ENCODE measurements at places on chromosomes 2 and 18.
A peak's percentile ranks its signal among the peaks of the same experiment; 100 is the strongest.

GRCh38 chr2:45889053-45889452, 237.6 kb downstream of the PRKCE start:
- DNase-seq: no peak

- DNase-seq: no peak
These were observed 485.3 kb downstream of the CBLN2 start for GRCh38 chr18:72058851-72059250.

DNA sequence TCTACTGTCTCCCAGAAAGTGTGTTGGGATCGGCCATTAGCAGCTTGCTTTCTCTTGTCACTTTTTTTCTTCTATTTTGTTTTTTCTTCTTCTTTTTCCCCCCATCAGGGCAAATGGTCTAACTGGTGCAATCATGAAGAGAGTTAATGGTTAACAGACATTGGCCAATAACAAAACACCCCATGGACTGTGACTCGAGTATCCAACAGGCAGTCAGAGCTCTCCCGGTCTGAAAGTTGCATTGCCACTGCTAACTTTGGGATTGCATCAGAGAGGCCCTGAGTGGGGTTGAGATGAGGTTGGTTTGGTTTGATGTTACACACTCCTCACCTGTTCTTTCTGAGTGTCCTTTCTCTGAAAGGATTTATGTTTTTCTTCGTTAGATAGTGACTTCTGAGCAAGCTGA, 12.9 kb upstream of the SNORC start:
- DNase-seq: no peak

DNA sequence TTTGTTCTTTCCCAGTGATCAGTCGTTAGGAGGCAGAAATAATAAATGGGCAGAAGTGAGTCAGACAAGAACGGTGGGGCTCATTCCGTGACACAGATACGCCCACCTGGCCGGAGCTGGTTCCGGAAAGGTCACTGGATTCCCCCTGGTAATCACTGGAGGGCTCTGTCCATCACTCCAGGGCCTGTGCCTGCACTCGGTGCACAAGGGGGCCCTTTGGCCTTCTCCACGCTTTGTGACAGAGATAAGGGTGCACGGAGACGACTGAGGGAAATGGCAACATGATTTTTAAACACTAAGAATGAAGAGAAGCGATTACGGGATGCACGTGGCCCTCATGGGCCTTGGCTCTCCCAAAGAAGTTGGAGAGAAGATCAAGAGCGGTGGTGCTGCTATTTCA, 84.4 kb downstream of the PTGR3 start:
- DNase-seq: no peak

- no peak for DNase-seq
These were observed 14.0 kb downstream of the ALPG start for GRCh38 chr2:232420463-232421188.

DNA sequence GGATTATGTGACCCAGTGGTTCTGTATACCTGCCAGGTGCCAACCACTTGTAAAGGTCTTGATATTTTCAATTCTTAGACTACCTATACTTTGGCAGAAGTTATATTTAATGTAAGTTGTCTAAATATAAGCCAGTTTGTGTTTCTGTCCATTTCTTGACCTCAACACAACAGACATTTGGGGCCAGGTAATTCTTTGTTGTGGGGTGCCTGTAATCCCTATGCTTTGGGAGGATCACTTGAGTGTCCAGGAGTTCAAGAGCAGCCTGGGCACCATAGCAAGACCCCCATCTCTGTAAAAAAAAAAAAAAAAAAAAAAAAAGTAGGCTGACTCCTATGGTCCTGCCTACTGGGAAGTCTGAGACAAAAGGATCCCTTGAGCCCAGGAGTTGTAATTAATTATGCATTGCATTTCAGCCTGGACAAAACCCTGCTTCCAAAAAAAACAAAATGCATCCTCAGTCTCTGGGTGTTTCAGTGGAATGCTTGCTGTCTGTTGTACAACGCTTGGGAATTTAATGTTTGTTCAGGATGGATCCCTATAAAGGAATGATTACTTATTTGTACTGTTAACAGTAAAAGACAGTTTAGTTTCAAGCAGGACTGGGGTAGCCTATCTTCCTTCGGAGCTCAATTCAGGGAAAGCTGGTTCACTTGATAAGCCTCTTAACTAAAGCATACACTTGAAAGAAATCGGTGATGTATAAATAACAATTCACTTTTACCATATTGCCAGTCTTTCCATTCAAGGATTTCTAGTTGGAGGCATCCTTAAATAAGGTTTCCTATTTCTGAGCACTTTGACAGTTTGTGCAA, 3.4 kb downstream of the RPS27A start:
- no peak for DNase-seq

GRCh38 chr2:48235076-48235475, 294.9 kb upstream of the STON1 start:
- DNase-seq: no peak

GRCh38 chr2:39515273-39515896, 78.3 kb upstream of the MAP4K3 start:
- DNase-seq: no peak

DNA sequence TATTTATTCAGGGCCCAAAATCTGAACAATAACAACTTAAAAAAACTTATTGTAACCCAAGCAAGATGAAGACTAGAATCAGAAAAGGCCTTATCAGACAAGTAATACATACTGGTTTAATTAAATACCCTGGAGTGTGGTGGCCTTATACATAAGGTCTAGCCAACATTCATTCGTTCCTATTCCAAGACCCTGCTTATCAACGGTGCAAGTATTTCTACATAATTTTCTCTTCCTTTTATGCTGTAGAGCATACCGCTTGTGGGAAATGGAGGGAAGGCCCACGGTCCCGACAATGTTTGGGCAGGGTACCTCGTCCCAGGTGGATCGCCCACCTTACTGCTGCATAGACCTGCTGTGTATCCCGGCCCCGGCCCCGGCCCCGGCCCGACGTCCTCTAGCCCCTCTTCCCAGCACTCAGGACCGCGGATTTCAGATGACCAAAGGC, 708 bp downstream of the ZNF24 start:
- no peak for DNase-seq

DNA sequence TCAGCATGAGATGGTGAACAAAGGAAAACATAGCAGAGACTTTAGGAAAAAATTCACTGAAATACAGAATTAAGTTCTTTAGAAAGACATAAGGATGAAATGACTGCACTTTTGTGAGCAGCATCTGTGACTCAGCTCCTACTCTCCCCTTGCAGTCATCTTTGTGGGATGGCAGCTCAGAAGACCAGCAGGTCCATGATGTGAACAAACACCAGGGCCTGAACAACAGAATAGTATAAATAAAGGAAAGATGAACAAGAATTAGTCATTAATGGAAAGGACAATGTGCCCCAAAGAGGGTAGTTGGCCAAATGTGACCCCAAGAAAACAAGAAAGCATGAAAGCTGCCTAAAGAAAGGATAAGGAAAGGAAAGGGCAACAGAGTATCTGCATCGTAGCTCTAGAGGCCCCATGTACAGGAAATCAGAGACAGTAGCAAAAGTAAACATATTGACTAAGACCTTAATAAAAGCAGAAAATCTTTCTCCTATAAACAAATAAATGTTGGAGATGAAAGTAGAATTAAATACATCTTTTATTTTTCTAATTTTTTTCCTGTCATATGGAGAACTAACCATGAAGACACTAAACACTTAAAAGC, 318.0 kb downstream of the ZEB2 start:
- no peak for DNase-seq

GRCh38 chr2:180849851-180850250, 130.6 kb upstream of the UBE2E3 start:
- no peak for DNase-seq

DNA sequence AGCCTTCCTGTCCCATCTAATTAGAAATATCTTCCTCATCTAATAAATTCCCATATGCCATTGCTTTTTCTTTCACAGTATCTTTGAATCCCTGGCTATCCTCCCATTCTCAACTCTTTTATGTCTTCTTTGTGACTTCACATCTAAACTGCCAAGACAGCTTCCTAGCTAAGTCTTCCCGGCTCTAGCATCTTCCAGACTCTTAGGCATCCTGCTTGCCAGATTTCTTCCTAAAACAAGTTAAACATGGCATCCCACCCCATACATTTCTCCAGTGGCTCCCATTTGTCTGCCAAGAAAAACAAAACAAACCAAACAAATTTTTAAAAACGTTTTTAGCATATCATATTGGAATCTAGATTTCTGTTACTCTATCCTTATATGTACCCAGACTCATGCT, 751.9 kb downstream of the MBD2 start:
- DNase-seq: no peak

DNA sequence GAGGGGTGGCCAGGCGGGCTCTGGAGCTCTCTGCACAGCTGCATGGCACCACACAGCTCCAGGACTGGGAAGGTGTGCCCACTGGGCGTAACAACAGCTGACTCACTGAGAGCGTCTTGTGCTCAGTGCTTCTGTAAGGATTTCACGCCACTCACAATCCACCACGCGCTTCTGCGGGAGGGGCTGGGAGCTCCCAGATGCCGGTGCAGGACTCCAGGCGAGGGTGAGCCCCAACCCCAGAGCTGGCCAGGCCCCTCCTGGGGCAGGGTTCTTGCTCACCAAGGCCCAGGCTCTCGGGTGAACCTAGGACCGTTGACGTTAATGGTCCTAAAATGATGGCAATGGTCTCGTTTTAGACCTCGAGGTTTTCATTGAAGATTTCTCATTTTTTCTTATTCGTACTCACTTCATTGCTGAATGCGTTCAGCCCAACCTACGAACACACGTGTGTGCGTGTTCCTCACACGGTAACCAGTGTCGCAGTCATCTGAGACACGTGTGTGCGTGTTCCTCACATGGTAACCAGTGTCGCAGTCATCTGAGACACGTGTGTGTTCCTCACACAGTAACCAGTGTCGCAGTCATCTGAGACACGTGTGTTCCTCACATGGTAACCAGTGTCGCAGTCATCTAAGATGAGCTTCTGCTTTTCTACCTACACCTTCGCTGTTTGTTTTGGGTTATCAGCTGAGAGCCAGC, 38.4 kb upstream of the ZNF236 start:
- no peak for DNase-seq

- DNase-seq: no peak
These were observed 589.5 kb upstream of the NXPH2 start for GRCh38 chr2:139369423-139370409.

GRCh38 chr2:25042321-25043240, 705 bp downstream of the EFR3B start:
- DNase-seq: no peak

- no peak for DNase-seq
These were observed 13.1 kb downstream of the CFLAR start for GRCh38 chr2:201128933-201129505.

DNA sequence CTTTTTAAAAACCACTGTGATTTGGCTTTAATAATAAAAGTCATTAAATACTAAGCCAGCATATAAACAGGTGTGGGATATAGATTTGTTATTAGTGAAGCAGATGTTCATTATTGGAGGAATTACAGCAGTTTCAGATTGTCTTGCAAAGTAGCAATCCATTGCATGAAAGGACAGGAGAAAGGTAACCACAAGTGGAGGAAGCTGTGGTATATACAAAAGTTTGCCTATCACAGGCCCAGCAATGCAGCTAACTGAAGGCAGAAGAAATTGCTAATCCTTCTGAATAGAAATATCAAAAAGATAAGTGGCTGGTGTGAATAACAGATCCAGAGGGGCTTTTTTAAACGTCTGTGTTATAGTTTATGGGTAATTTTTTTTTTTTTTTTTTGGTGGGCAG, 199.4 kb downstream of the ZNF385B start:
- no peak for DNase-seq

DNA sequence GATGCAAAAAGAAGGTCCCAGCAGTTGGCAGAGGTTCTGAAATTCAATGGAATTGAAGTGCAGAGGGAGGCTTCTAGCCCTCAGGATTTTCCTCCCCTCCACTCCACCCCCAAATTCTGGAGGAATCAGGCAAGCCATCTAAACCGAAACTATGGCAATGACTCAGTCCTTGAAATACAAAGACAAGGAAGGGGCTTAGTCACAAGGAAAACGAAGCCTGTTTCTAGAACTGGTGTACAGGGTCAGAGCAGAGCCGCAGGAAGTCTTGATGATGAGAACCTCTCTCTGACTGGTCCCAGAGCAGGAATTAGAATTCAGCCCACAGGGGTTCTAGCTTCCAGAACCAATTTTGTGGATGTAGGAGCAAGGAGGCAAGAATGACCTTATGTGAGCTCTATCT, 111.7 kb upstream of the SCN1A start:
- no peak for DNase-seq

DNA sequence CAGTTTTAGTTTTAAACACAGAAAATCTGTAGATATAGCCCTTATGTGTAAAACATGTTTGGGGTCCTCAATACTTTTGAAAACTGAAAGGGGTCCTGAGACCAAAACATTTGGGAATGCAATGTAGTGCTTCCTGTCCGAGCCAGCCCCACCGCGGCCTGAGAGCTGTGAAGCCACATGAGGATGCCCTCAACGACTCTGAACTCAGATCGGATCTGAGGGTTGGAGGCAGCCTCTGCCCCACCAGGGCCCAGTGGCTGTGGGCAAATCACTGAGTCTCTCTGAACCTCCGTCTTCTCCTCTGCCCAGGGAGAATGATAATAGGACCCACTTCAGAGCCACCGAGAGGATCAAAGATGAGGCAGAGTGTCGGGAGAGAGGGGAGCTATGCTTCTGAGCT, 33.4 kb upstream of the HPCAL1 start:
- no peak for DNase-seq

GRCh38 chr2:239936838-239937581, 88.1 kb downstream of the NDUFA10 start:
- DNase-seq: no peak

- DNase-seq: no peak
These were observed 328 bp downstream of the EGR4 start for GRCh38 chr2:73292906-73293533.

DNA sequence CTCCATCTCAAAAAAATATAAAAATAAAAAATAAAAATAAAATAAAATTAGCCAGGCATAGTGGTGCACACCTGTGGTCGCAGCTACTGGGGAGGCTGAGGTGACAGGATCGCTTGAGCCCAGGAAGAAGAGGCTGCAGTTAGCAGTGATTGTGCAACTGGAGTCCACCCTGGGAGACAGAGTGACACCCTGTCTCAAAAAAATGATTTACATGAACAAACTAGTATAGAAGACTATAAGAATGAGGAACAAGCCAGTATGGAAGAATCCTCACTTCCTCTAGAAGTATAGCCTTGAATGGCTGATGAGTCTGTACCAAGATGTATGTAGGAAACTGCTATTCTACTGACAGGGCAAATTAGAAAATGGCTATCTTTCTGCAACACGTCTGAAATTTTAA, 10.9 kb downstream of the YES1 start:
- DNase-seq: no peak

- DNase-seq: no peak
These were observed 6.3 kb downstream of the SNORC start for GRCh38 chr2:232876161-232876977.

DNA sequence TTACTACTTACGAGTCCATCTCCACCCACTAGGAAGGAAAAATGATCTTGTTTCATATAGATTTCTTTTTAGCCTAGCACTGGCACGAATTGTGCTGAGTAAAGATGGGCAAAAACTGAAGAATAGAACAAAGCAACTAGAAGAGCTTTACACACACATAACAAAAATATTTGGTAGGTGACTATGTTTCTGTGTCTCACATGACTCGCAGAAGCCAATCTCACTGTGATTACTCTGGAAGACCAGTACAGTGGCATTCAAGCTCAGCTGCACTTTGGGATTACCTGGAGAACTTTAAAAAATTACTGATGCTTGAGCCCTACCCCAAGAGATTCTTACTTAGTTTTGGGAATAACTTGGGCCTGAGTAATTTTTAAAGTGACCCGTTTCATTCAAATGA, 378.7 kb downstream of the METTL4 start:
- DNase-seq: no peak

GRCh38 chr18:45775241-45775676, 50.2 kb upstream of the SIGLEC15 start:
- DNase-seq: peak; percentile 14

GRCh38 chr2:226795281-226796011, 4.2 kb downstream of the IRS1 start:
- DNase-seq: no peak

Data from stimulated activated CD8-positive, alpha-beta memory T cell treated with anti-CD3 and anti-CD28 coated beads, Interleukin-15, amount 100 ng/mL, for 4 hours (primary cell).